T-helper 17 cell (primary cell): ENCODE measurements at places on chromosomes 2 and 18.
A peak's percentile ranks its signal among the peaks of the same experiment; 100 is the strongest.

GRCh38 chr2:21427606-21428005 lies 303.8 kb downstream of the TDRD15 start:
- no peak for DNase-seq

- DNase-seq = no peak
These were observed 14.9 kb downstream of the ESPNL start for GRCh38 chr2:238114851-238115660.

GRCh38 chr2:64331114-64331645 lies 122.8 kb upstream of the LGALSL start:
- DNase-seq = no peak

DNA sequence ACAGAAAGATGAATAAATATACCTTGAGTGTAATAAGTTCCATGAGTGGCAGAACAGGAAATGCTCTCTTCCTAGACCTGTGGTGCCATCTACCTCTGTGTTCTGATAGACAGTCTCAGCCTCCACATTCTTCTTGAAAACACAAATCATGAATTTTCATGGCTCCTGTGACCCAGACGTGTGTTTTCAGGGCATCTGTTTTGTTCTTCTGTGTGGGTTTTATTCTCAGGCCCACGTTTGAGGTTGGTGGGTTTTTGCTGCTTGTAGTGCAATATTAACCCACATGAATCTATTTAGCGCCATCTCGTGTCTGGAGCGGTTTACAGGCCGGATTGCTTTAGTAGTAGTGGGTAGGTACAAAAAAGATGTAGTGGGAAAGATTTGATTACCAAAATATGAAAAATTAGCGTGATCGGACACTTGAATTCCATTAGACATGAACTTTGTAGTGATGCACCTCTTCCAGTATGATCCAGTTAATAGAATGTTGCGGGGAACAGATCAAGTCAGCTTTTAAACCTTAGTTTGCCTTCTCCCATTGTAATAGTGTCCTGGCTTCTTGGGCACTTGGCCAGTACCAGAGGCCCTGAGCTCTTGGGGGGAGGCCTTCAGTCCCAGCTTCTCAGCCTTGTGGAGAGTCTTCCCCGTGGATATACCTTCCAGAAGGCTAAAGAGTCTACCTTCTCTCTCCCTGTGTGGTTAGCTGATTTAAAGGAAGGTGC lies 256.5 kb downstream of the TPGS2 start:
- no peak for DNase-seq

DNA sequence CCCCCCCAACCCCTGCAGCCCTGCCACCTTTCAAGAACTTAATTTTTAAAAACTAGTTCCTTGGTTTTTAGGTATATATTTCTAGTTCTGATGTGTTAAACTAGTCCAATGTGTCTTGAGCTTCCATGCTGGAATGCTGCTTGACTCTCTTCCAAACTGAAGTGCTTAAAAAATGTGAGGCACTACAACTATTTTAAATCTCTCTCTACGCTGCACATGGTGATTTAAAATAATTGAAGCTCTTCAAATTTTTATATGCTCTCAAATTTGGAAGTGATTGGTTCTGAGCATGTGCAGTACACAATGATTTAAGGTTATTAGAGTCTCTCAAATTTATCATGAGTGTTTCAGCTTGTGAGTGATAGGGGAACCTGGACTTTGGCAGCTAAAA lies 192.6 kb upstream of the ZEB2 start:
- DNase-seq = no peak

DNA sequence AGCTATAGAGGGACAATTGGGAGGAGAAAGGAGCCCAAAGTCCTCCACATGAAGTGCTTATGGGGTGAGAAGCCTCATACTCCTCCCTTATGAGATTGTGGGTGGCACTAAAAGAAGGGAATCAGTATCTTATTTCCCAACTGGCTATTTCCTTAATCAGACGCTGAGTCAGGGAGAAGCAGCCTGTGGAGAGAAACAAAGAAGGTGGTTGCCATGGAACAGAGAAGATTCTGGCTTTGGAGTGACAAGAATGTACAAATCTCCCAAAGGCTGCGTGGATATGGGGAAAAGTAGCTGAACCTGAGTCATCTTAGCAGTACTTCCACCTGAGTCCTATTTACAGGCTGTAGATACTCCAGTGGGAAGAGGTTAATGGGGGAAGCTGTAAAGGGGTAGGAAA lies 115.8 kb upstream of the CWC22 start:
- no peak for DNase-seq

DNA sequence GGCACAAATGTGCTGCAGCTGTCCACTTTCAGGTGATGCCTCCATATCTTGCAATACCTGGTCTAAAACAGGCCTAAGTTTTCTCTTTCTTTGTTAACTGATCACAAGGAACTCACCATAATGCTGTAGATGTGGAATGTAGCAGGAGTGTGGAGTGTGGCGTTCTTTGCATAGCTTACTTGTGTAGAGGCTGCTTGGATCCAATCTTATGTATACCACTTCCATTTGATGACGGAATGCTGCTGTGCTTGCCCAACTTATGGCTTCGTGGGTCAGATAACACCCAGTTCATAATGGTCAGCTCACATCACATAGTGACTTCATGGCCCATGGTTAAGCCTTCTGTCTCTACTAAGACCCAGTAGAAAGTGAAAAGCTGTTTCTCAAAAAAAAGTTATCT lies 114.5 kb downstream of the LAMA3 start:
- no peak for DNase-seq

DNA sequence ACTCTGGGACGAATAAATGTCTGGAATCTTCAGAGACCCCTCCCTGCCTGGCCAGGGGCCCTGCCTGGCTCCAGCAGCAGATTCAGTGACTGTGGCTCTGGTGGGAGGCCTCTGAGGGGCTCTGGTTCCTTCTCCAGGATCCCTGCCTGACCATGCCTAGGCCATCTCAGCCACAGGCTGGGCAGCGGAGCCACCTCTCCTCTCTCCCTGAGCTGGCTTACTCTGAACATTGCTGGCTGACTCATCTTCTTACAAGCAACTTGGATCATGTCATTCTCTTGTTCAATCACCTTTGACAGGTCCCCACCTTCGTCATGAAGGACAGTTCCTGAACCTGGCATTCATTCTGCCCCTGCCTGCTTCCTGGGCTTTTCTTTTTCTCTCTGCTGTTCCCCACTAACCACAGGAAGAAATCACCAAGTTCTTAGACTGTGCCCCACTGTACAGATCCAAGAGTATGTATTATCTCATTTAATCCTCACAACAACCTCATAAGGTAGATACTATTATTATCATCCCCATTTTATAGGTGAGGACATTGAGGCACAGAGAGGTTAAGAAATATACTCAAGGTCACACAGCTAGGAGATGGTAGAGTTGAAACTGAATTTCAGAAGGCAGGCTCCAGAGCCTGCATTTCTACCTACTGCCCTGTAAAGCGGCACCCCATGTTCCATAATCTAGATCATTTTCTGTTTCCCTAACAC lies 155.5 kb upstream of the SMAD2 start:
- DNase-seq = no peak

DNA sequence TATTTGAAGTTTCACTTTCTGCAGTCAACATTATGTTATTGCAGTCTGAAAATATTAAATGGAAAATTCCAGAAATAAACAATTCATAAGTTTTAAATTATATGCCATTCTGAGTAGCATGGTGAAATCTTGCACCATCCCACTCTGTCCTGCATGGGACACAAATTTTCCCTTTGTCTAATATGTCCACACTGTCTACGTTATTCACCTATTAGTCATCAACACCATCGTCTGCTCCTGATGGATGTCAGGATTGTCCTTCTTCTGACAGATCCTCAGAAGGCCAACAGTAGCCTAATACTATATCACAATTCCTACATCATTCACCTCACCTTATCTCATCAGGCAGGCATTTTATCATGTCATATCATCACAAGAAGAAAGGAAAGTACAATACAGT lies 163.1 kb downstream of the TXNL1 start:
- DNase-seq = no peak

GRCh38 chr2:66601624-66602023 lies 166.7 kb downstream of the MEIS1 start:
- DNase-seq = no peak

DNA sequence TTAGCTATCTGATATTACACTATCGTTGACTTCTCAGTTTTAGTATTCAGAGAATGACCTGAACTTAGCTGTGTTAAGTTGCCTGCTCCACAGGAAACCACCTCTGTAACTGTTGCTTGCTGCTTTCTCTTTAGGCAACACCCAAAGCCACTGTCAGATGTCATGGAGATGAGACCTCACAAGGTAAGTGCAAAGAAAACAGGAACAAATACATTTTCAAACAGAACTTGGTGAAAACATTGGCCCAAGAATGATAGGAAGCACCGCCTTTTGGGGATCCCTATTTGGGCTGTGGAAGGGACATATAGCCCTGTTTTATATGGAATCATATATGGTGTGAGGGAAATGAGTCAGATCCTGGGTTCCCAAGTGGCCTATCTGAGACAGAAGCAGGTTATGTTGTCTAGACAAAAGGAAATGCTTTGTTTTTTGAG lies 143.4 kb downstream of the UBE2E3 start:
- peak; percentile 24 for DNase-seq

DNA sequence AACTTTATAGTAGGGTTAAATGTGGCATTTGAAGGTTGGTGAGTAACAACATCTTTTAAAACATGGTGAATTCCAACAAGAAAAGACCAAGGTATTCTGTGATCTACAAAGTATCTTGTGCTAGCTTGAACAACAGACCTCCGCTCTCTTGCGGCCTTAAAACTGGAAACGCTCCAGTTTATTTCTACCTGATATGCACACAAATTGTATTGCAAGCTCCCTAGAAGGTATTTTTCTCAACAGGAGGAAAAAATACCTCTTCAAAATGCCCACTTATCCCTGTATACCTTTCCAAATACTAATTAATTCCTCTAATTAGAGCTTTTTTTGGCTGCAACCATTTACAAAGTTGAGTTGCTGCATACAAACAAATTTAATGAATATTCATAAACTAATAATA lies 69.5 kb downstream of the KCNH7 start:
- no peak for DNase-seq

DNA sequence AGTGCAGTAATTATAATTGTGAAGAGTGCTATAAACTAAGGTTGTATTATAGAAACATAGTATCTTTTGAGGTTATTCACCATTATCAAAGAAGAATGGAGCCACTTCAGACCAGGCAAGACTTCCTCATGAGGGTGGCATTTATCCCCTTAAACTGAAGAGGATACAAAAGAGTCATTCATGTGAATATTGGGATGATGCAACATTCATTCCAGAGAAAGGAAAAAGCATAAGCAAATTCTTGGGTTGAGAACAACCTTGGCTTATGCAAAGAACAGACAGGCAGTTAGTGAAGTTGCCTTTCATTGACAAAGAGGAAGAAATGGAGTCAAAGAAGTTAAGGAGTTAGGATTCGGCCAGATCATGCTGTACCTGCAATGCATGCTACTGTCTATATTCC lies 682.5 kb downstream of the MBD2 start:
- DNase-seq = no peak

DNA sequence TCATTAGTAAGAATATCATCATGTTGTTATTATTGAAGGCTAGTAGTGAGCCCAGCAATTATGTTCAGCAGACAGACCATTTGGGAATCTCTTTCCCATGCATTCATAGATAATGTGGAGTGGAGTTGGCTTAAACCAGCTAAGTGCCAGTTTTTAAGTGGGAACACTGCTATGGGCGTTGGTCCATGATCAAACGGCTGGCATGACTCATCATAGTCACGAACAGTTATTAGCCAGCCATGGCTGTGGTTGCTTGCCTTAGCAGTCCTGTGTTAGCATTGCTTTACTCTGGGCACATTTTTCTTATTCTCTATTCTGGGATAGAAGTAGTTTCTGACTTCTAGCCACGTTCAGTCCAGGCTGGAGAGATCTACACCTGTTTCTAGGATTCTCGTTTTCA lies 17.7 kb downstream of the EIF4E2 start:
- no peak for DNase-seq

- DNase-seq = peak; percentile 16
These were observed 26.0 kb upstream of the NOTO start for GRCh38 chr2:73176205-73176880.

GRCh38 chr2:98606431-98606830 lies 1.9 kb downstream of the COA5 start:
- no peak for DNase-seq

GRCh38 chr2:219323434-219323833 lies 9.1 kb downstream of the RESP18 start:
- no peak for DNase-seq

GRCh38 chr18:67142604-67143003 lies 373.9 kb downstream of the DSEL start:
- no peak for DNase-seq

DNA sequence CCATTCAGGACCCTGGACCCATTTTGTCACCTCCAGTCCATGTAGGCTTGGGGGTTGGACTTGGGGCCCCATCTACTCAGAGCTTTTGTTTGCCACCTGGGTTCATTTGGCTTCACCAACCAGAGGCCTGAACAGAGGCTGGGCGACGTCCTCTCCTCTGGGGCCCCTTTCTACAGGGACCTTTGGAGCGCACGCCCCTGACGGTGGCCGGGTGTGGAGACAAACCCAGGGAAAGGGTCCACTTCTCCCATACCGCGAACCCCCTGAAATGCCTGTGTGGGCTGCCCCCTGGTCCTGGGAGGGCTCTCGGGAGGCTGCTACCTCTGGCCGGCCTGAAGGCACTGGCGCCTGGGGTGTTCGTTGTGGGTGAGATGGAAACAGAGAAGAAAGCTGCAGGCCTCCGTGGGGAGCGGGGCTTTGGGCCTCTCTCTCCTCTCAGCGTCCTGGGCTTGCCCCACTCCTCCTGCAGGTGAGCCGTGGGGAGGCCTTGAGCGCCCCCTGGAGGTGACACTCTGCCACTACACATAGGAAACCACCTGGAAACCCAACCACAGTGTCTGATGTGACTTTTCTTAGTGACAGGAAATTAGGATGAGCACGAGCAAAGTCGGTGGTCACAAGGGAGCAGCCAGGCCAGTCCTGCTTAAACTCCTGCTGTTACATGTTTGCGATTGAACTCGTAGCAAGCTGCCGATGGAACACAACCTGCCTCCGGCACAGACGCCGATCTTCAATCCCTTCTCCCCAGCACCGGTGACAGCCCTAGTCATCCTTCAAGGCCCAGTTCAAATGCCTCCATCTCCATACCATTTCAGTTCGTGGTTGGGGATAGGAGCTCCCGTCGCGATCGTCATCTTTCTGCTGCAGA lies 12.0 kb upstream of the NTSR2 start:
- peak; percentile 42 for DNase-seq

- DNase-seq = no peak
These were observed 21.3 kb upstream of the ACKR3 start for GRCh38 chr2:236548179-236548921.

DNA sequence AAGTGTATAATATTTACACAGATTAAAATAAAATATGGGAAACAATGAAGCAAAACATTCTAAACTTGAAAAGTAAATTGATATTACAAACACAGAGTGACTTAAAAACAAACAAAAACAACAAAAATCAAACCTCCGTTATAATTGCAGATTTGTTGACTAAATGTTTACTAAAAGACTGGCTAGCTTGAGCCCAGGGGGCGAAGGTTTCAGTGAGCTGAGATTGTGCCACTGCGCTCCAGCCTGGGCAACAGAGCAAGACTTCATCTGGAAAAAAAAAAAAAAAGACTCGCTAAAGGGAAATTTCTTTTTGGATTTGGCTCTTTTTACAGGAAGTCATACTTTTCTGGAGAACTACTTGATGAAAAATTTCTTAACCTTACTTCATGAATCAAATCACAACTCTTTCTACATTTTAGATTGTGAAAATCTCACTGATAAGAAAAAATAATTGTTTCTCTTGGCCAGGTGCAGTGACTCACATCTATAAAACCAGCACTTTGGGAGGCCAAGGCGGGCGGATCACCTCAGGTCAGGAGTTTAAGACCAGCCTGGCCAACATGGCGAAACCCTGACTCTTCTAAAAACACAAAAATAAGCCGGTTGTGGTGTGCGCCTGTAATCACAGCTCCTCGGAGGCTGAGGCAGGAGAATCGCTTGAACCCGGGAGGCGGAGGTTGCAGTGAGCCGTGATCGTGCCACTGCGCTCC lies 9.7 kb downstream of the TFPI start:
- no peak for DNase-seq
